ENCODE measurements at places on chromosomes 4 and X.
A peak's percentile ranks its signal among the peaks of the same experiment; 100 is the strongest.

- DNase-seq: no peak
Measured at GRCh38 chr4:76373919-76374552, 46.9 kb downstream of the CCDC158 start.

DNA sequence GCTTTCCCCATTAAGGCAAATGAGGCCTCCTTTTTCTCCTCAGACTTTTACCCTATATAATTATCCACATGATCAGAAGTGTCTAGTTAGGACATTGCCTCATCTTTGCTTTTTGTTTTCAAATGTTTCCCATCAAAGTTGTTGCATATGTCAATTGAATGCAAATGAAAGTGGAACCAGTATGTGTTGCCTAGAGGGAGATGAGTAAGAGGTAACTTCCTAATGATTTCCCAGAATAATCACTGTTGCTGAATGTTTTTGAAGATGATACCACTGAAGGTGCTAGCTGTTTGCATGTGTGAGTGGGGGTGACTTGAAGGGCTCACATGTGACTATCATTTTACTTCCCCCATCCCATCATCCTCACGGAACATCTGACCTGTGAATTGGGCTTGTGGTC, 33.9 kb downstream of the PAK3 start:
- no peak for DNase-seq

DNA sequence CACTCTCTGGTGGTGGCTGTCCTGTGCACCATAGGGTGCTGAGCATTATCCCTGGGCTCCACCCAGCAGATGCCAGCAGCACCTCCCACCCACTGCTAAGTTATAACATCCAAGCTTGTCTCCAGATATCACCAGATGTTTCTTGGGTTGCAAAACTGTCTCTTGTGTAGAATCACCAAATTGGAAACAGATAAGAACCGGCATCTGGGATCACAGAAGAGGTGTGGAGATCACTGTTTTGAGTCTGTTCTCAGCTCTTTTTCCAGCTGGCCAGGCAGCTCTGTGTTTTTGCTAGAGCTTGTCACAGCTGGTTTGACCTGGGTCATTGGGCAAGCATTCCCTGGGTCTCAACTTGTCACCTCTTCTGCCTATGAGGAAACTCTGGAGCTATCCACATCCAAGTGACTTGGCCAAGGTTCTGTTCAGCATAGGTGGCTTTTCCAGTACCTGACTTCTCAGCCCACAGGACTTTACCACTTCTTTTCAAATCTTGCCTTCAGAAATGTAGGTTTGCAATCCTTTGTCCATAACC, 15.3 kb upstream of the PUDP start:
- no peak for DNase-seq

- no peak for DNase-seq
Measured at GRCh38 chr4:188551156-188551555, 411.9 kb downstream of the TRIML1 start.

DNA sequence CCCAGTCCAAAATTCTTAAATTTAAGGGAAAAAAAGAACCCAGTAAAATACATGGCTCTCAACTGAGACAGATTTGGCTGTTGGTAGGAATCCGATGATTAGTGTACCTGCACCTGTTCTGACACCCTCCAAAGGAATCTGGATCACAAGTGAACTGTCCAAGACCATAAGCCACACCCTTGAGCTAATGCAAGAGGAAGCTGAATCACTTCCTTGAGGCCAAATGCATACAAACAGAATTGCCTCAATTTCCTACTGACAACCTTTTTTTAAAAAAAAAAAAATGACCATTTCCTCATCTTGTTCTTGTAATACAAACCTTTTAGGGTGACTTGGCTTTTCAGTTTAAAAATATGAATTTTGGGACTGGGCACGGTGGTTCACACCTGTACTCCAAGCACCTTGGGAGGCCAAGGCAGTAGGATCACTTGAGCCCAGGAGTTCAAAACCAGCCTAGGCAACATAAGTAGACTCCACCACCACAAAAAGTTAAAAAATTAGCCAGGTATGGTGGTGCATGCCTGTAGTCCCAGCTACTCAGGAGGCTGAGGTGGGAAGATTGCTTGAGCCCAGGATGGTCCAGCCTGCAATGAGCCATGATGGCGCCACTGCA, 10.7 kb upstream of the FBXL5 start:
- DNase-seq: no peak

GRCh38 chr4:109616243-109616642, 56.2 kb downstream of the MCUB start:
- no peak for DNase-seq

DNA sequence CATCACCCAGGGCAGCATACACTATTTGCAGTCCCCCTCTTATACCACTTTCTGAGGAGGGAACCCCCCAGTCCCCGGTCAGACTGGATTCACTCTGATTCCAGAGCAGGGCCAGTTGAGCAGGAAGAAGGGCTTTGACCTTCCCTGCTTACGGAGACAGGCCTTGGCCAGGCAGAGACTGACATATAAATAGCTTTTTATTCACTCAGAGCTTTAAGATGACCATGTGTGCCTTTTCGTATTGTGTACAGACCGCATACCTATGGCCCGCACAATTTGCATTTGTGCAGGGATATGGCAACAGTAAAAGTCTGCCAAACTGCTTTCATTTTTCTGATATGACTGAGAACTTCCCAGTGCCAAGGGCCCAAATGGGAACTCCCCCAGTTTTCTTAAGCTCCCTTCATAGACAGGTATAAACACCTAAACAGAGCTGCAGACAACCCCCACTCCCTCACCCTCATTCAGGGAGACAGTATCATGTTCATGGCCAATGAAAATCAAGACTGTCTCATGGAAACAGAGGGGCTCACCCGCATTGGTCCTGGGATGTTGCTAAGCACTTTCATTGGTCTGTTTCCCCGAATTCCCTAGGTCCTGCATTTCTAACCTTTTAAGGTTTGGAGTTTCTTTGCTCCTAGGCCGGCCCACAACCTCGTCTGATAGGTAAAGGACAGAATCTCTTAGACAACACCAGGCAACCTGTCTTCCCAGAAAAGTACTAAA, 86.0 kb downstream of the RTL5 start:
- no peak for DNase-seq

- DNase-seq: no peak
Measured at GRCh38 chrX:132367314-132367713, 121.5 kb downstream of the MBNL3 start.

DNA sequence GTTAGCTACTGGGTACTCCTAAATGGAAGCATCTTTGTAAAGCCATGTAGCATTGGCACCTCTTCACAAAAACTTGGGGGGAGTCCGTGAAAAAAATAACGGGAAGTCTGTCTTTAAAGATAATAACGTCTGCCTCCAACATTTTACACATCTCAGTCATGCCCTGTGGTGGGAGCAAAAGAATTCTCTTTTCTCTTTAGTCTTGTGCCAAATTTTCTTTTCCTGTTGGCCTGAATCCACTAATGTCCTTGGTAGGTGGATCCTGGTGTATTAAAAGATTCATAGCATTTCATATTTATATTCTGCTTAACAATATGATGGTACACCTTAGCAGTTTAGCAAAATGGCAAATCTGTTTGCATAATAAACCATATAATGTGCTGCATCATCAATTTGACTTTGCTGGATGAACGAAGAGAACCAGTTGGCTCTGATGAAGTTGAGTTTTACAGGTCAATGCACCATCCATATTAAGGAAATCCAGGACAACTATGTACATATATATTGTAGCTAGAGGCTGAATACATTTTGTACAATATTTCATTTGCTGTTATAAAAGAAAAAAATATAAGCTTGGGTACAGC, 746.4 kb upstream of the MAGEB2 start:
- no peak for DNase-seq

GRCh38 chr4:142474398-142475087, 371.6 kb downstream of the INPP4B start:
- DNase-seq: no peak

GRCh38 chr4:106775636-106776035, 260.5 kb downstream of the DKK2 start:
- no peak for DNase-seq

- no peak for DNase-seq
Measured at GRCh38 chrX:30141966-30142365, 73.4 kb upstream of the MAGEB2 start.

DNA sequence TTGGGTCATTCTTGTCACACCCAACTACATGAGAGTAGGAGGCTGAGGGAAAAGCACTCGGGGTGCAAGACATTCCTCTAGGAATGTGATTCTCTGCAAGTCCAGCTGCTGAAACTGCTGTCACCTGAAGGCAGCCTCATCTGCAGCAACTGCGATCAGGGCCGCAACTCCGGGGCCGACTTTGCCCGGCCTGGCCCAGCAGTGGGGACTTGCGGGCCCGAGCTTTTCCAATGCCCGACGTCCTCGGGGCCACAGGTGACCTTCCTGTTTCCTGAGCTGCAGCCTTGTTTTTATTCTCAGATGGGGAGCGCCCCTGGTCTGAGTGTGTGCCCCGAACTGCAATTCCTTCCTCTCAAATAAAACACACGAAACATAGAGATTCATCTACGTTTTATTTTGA, 104.7 kb upstream of the NKX1-1 start:
- DNase-seq: no peak

DNA sequence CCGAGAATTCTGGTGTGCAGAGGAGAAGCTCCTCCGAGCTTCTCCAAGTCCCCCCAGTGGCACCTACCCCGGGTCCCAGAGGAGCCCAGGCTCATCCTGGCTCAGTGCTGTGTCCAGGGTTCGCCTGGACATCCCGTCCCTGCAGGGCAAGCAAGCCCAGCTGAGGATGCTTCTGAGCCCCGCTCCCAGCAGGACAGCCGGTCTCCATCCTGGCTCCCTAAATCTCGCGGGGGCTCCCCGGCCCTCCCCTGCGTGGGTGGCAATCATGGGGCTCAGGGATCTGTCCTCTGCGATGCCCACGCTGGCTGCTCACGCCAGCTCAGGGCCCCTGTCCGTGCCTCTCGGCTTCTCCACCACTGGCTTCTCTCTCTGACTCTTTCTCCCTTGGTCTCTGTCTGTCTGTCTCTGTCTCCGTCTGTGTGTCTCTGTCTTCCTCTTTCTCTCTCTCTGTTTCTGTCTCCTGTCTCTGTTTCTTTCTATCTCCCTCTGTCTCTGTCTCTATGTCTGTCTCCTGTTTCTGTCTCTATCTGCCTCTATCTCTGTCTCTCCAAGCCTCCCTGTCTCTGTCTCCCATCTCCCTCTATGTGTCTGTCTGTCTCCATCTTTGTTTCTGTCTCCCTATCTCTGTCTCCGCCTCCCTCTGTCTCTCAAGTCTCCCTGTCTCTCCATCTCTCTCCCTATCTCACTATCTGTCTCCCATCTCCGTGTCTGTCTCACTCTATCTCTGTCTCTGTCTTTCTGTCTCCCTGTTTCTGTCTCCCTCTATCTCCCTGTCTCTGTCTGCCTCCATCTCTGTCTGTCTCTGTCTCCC, 27.8 kb upstream of the SLC25A6 start:
- DNase-seq: no peak

DNA sequence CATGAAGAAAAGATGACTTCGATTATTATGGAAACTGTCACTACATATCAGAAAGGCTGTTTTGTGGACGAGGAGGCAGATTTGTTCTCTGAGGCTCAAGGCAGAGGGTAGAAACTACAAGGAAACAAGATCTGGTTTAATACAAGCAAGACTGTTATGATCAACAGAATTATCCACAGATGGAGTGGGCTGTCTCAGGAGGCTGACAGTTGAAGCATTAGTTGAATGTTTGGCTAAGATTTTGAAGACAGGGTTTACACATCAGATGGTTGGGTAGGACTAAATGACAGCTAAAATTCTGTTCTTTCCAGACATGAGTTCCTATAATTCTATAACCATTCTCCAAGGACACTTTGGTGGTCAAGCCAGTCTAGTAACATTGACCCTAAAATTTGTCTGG, 49.8 kb downstream of the LDOC1 start:
- no peak for DNase-seq

- no peak for DNase-seq
Measured at GRCh38 chrX:68433155-68433980, at the start of gene OPHN1. TSS of gene OPHN1 (minus strand) at chrX:68433495. CDS start at chrX:68433020, 475 bp downstream.

- peak; percentile 41 for DNase-seq
Measured at GRCh38 chrX:150692831-150693724, at the start of gene MTMR1. TSS of gene MTMR1 (plus strand) at chrX:150693396. CDS start at chrX:150693531, 135 bp downstream.

DNA sequence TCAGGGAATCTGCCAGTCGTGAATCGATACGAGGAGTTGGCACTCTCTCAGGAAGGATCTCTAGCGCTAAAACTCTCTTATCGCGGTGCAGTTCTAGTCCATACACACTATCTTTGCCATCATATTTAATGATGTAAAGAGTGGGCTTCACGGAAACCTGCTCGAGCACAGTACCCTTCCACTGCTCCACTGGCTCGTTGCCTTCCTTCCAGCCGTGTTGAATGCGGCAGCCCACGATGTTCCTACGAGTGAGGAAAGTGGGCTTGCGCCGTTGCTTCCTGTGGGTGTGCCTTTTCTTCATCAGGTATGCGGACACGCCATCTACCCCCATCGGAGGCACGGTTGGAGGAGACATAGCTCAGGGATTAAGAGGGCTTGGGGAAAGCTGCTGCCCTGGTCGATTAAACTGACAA, 661 bp downstream of the SPIN4 start:
- DNase-seq: peak; percentile 10

- no peak for DNase-seq
Measured at GRCh38 chr4:113564493-113564892, 197.0 kb downstream of the CAMK2D start.

GRCh38 chr4:188396037-188396436, 256.8 kb downstream of the TRIML1 start:
- DNase-seq: no peak

DNA sequence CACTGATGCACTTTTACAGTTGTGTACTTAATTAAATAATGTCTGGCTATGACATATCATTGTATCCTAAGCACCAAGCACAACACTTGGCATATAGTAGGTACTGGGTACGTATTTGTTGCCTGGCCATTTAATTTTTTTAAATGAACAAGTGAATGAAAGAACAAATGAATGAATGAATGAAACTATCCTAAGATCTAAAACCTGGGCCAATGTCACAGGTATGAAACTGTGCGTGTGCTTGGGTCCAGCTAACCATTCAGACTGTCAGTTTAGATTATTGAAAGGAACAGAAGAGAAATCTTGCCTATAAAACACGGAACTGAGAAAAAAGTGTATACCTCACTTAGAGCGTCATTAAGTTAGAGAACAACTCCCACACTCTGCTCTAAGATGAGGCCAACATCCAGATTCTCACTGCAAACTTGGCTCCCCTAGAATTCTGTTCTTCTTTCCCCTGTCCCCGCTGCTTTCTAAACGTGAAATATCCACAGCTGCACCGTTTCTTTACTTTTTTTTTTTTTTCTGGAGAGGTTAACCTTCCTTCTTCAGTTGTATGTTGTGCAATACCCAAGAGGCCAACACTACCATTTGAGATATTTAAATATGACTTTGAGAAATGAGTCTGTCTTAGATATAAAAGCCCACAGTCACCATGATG, 17.3 kb upstream of the SEL1L3 start:
- DNase-seq: no peak

- no peak for DNase-seq
Measured at GRCh38 chrX:24231131-24231540, 81.6 kb downstream of the ZFX start.
